ENCODE measurements at places on chromosomes 12 and 14. TPM values are rescaled to one million over a fixed set of nuclear protein-coding genes. Genes with fewer than 3 reads are reported as not detected.

The CYP27B1 gene
- 2.8 TPM for total RNA-seq

The TDRD9 gene
- not detected for total RNA-seq

The ABCB9 gene
- 9.3 TPM for total RNA-seq

The PTPRQ gene
- 0.02 TPM for total RNA-seq

The GPX2 gene
- total RNA-seq, result 242 TPM

The SOAT2 gene
- 0.23 TPM for total RNA-seq

The SHMT2 gene
- 130 TPM for total RNA-seq

The NPFF gene
- not detected for total RNA-seq

Measured in A549 treated with RU486 at 1 μM for 4 hours (cell line).